ENCODE measurements at places on chromosomes 2 and 18. TPM values are rescaled to one million over a fixed set of nuclear protein-coding genes. Genes with fewer than 3 reads are reported as not detected.

GRCh38 chr18:45553723-45554388 is 61.4 kb upstream of the SLC14A2 start:
- no peak for DNase-seq
- no peak overlapping the region for H3K4me3 ChIP-seq
- H3K4me1 ChIP-seq: no peaks in the 10 kb centered on the region
- no peaks in the 10 kb centered on the region for H3K36me3 ChIP-seq
- no peaks in the 10 kb centered on the region for H3K27me3 ChIP-seq
- H3K27ac ChIP-seq: no peak overlapping the region

- no peak for DNase-seq
- no peaks in the 10 kb centered on the region for H3K36me3 ChIP-seq
- no peak overlapping the region for H3K4me3 ChIP-seq
- no peaks in the 10 kb centered on the region for H3K27me3 ChIP-seq
Measured at GRCh38 chr18:44536619-44537018, 144.1 kb upstream of the SETBP1 start.

DNA sequence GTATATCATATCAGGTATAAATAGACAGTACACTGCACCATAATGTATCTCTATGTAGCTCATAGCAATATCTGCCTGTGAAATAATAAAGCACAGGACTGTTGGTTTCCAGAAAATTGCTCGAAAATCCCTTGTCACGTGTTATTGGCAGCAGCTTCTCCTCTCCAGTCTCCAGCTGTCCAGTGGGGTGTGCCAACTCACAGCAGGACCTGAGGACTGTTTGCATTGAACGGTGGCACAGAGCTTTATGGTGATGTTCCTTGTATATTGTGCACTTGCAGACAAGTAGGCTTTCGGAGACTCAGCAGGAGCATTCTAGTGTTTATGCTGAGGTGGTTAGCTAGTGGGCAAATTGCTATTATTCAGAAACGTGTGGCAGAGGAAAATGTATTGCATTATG is 182.2 kb upstream of the ATP5MC3 start:
- no peaks in the 10 kb centered on the region for H3K36me3 ChIP-seq
- H3K4me3 ChIP-seq: no peak overlapping the region
- no peak for DNase-seq
- peaks cover 12% of the 10 kb centered on the region for H3K27me3 ChIP-seq

DNA sequence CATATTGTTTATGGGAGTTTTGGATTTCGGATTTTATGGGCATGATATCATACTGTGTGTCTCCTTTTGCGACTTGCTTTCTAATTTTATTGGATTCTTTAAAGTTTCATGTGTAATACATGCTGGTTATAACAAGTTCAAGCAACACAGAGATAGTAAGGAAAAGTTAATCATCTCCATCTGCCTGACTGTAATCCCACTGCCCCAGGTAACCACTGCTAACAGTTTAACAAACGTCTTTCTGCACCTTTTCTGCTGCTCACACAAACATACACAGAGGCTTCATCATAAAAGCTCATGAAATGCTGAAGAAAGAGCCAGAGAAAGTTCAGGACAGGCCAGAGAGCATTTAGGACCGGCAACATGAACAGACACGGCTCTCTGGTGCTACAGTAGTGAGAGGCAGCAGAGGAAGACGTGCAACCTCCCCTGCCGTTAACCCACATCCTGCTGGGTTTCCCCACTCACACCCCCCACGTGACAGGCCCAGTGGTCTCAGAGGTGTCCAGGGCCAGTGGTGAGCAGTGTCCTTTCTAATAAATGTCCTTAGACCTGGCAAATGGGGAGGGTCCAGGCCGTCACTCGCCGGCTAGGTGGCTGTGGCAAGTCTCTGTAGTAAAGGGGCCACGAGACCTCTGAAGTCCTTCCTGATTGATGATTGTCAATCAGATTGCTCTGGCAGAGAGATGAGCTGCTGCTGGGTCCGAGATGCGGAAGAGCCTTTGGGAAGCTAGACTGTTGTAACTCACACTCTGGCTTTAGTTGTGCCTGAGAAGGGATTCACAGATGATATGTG is 43.0 kb upstream of the SLC1A4 start:
- no peaks in the 10 kb centered on the region for H3K27me3 ChIP-seq
- peak; percentile 67 for DNase-seq

- no peaks in the 10 kb centered on the region for H3K36me3 ChIP-seq
- no peaks in the 10 kb centered on the region for H3K4me1 ChIP-seq
- no peak overlapping the region for H3K4me3 ChIP-seq
- no peaks in the 10 kb centered on the region for H3K27me3 ChIP-seq
- H3K27ac ChIP-seq: no peak overlapping the region
- DNase-seq: peak; percentile 17
Measured at GRCh38 chr2:16281451-16282335, 341.3 kb downstream of the MYCN start.

DNA sequence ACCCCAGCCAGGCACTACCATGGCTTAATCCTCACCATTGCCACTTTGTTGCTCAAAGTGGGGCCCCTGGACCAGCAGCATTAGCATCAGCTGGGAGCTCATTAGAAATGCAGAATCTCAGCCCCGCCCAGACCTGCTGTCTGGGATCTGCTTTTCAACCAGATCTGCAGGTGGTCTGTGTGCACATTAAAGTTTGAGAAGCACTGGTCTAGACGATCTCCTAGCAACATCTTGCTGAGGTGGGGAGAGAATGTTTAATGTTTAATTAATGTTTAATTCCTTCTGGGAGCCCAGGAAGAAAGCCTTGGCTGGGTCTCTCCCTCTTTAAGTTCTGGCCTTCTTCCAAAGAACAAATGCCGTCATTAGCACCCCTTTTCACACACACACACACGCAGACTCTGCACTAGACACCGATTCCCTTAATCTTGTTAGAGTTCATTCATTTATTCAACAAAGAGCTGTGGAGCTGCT is 53.7 kb downstream of the EDAR start:
- no peak for DNase-seq
- H3K4me1 ChIP-seq: peaks cover 7% of the 10 kb centered on the region
- H3K27ac ChIP-seq: no peak overlapping the region
- H3K4me3 ChIP-seq: no peak overlapping the region

- DNase-seq: no peak
- no peaks in the 10 kb centered on the region for H3K27me3 ChIP-seq
- H3K4me3 ChIP-seq: no peak overlapping the region
- H3K4me1 ChIP-seq: no peaks in the 10 kb centered on the region
Measured at GRCh38 chr2:126221506-126221905, 434.5 kb upstream of the GYPC start.

GRCh38 chr18:46899274-46899948 is 17.9 kb downstream of the PIAS2 start:
- H3K27ac ChIP-seq: no peak overlapping the region
- no peaks in the 10 kb centered on the region for H3K4me1 ChIP-seq
- no peak for DNase-seq
- H3K27me3 ChIP-seq: no peaks in the 10 kb centered on the region

DNA sequence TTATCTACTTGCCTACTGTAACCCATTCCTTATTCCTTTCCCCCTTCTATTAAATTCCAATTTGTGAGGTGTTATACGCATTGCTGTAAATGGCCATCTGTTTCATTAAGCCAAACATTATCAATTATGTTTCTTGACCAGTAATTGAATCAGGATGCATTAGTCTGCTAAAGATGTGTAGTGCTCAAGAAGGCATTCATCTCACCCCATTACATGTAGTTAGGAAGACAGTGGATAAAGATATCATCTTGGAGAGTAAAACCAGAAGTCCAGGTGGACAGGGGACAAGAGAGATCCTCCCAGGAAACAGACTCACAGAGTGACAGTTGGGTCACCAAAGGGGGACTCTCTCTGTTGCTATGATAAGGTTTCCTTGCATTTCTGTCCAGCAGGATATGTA is 73.3 kb upstream of the FAM98A start:
- H3K4me3 ChIP-seq: no peak overlapping the region
- H3K27me3 ChIP-seq: no peaks in the 10 kb centered on the region
- H3K27ac ChIP-seq: no peak overlapping the region
- DNase-seq: no peak
- H3K4me1 ChIP-seq: no peaks in the 10 kb centered on the region
- H3K36me3 ChIP-seq: no peaks in the 10 kb centered on the region

- no peak for DNase-seq
- H3K4me1 ChIP-seq: no peaks in the 10 kb centered on the region
- H3K27me3 ChIP-seq: no peaks in the 10 kb centered on the region
- H3K27ac ChIP-seq: no peak overlapping the region
Measured at GRCh38 chr2:44061876-44062275, 66.1 kb upstream of the LRPPRC start.

DNA sequence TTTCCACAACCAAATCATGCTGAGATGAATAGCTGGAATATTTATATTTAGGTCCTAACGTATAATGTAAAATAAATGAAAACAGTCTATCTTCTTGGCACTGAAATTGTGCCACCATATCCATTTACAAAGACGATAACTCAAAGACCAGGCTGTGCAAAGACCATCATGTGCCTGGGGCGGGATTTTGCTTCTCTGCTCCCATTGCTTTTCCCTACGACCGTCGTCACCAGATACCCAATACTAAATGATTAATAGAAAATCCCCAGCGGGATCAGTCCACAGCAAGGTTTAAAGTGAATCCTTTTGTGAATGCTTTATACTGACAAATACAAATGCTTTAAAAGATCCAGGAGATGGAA is 194.3 kb upstream of the ARL4C start:
- no peak overlapping the region for H3K4me3 ChIP-seq
- H3K4me1 ChIP-seq: no peaks in the 10 kb centered on the region
- no peaks in the 10 kb centered on the region for H3K36me3 ChIP-seq
- H3K27me3 ChIP-seq: no peaks in the 10 kb centered on the region

Gene EVA1A
- not detected for total RNA-seq

Gene AQP12A
- total RNA-seq: not detected

Gene FAM110C
- total RNA-seq: 4.9 TPM

Gene BOLL
- not detected for total RNA-seq

Gene CXXC1
- 141 TPM for total RNA-seq

Gene MCM6
- 27.7 TPM for total RNA-seq

Measured in CD4-positive, CD25-positive, alpha-beta regulatory T cell (primary cell).